ENCODE measurements at places on chromosomes 4 and X.

DNA sequence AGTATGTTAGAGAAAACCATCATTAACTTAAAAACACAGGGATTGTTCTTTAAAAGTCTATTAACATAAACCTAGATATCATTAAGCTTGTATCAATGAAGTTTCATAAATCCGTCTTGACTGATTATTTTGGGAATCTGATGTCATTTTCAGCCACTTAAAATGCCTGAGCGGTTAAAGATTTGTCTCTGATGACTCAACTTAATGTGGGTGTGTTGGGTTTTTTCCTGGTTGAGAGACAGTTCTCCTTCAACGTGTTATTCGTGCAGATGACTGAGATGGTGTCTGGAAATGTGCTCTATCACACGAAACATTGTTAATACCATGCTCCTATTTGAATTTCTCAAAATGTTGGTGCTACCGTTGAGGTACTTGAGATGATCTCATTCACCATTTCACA is 227.3 kb upstream of the TENM3 start:
- DNase-seq, result no peak

GRCh38 chrX:10749113-10749512 is 128.7 kb upstream of the MID1 start:
- DNase-seq, result no peak

GRCh38 chr4:47213971-47214370 is 182.6 kb downstream of the GABRB1 start:
- no peak for DNase-seq

DNA sequence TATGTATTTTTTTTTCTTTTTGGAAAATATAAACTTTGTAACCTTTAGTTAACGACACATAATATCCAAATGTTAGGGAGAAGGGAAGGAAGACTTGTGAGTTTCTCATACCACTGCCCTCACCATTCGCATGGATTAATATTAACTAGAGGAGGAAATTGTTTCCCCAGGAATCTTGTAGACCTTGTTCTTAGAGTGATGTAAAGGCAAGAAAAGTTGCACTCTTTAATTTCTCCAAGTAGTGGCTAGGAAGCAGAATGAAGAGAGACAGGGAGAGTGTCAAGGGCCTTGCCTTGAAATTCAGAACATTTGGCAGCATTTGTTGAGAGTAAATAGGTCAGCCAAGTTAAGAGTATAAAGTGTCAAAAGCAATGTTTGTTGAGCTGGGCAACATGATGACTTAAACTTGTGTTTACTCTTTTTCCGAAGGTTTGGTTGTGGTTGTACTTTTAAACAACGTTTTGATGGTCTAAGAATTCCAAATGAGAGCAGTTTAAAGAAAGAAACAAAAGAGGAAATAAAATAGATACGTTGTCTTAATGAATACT is 105.7 kb downstream of the TENM3 start:
- DNase-seq, result no peak

- no peak for DNase-seq
These were observed 24.4 kb upstream of the PDZD4 start for GRCh38 chrX:153854702-153855101.

DNA sequence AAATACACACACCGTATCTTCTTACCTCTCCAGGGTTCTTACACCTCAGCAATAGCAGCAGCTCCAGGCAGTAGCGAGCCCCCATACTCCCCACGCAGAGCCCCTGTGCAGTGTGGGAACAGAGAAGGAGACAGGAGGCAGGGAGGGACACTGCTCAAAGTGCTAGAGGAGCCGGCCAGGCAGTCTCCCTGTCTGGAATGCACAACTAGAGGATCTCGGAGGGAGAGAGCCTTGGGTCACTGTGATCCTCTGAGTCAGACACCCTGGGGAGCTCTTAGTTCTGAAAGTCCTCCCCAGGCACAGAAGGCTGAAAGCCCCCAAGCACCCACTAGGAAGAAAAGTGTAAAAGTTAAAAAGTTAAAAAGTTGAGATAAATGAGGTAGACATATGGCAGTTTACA is 16.0 kb downstream of the AMELX start:
- DNase-seq, result no peak

DNA sequence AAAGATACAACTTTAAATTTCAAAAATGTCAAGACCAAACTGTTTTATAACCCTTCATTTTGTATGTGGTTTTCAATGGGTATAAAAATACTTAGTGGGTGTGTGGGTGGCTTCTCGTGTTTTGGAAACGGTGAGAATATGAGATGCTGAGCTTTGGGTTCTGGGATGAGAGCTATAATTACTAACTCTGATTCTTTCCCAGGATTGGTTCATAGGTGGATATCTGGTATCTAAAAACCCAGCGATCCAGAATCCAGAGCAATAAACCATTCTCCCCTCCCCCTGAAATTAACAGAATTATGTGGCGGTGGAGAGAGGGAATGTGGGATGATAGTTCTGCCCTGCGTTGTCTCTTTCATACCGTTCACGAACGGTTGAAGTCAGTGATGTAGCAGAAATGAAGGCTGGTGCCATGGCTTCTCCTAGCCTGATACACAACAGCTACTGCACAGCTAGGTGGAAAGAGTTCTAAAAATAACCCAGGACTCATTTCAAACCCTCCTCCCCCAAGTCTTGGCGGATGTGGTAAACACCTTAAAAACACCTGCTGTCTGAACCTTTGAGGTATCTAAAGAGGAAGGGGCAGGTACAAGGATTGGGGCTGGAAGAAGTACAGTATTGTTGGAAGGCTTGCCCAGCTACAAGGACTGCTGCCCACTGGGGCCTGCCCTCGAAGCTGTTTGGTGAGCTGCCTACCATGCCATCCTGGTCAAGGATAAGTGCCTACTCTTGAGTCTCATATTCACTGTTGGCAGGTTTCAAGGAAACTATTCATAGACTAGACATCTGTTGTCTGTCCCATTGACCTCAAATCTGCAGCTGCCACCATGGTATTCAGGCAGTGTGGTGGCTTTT is 44.5 kb downstream of the SEPTIN11 start:
- peak; percentile 81 for DNase-seq

DNA sequence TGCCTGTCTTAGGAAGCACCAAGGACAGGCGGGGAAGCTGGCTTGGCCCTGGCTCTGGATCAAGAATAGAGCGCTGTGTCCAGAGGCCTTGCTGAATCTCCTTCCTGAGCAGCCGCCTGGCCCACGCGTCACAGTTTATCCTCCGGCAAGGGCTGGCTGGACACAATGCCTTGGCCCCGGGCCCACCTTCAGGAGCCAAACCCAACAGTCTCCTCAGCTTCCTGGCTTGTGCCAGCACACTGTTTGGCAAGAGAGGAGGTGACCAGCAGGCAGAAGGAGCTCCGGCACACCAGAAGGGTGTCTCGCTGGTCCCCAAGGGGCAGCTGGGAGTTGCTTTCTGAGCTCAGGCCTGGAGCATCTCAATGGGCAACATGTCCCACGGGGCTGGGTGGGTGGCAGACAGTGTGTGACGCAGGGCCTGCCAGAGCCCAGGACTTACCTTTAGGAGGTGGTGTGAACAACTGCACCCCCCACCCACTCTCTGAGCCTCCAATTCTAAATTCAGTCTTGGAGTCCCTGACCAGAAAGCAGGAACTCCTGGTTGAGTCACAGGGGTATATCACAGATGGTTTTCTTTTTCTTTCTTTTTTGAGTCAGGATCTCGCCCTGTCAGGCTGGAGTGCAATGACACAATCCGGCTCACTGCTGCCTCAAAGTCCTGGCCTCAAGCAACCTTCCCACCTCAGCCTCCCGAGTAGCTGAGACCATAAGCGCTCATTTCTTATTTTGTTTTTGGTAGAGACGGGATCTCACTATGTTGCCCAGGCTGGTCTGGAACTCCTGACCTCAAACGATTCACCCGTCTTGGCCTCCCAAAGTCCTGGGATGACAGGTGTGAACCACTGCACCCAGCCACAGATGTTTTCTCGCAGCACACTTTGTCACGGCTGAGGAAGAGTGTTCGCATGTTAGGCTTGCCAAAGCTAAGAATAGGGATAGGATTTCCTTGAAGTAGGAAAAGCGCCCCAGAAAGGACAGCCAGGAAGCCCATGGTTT is 361.2 kb downstream of the BCOR start:
- no peak for DNase-seq

- DNase-seq, result no peak
These were observed 46.2 kb downstream of the REELD1 start for GRCh38 chr4:146260521-146260920.

DNA sequence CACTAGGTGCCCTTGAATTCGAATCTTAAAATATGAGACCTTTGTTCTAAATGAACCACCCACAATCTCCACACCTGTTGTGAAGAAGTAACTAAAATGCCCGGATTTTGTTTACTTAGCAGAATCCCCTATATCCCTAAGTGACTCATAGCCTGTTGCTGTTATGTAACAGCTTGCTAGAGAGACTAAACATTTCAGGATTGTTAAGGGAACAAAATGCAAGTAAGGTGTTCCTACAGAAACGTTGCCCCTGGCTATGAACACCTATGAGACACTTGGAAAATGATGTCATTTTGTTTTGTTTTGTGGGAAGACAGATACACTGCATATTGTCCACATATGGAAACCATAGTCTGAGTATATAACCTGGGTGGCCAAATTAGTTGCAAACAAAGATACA is 24.2 kb upstream of the MXRA5 start:
- no peak for DNase-seq

DNA sequence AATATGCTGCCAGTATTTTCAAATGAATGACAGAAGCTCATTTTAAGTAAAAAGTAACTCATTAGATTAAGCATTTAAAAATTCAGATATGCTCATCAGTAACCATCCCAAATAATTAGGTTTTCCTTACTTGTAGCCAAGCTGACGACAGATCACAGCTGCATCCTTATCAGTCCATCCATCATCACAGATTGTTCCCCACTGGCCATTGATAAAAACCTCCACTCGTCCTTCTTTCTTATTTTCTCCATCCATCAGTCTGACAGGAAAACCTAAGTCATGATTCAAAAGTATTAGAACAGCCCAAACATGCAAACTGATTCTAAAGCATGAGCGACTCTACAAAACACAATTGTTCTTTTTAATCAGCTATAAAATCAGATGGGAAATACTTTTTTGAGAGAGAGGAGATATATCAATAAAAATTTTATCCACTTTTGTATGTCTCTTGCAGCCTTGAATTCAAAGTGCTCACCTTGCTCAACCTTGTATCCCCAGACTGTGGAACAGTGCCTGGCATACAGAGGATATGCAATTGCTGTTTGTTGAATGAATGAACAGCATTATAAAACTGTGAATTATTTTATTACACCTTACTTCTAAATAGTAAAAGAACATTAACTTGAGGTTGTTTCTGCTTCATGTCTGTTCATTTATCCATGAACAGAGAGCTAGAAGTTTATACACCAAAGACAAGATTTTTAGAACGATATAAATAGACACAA is 44.3 kb downstream of the PRSS12 start:
- DNase-seq, result no peak

DNA sequence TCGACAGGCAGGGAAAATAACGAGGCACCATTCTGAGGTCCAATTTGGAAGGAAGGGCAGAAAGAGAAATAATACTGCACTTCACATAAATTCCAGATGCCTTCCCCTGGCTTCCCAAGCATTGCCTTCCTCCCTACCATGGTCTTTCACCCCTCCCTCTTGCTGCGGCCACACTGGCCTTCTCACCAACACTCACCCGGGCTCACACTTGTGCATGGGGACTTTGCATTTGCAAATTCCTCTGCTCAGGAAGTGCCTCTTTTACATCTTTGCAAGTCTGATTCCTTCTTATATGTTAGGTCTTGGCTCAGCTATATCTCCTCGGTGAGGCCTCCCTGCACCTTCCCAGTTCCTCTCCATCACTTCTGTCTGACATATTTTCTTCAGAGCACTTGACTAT is 199.4 kb downstream of the CHIC2 start:
- DNase-seq, result no peak

Data from CD4-positive, alpha-beta T cell treated with Interleukin-12 subunit alpha and Interleukin-12 subunit beta, for 1 hour (primary cell).